ENCODE measurements at places on chromosomes 3 and 15.

DNA sequence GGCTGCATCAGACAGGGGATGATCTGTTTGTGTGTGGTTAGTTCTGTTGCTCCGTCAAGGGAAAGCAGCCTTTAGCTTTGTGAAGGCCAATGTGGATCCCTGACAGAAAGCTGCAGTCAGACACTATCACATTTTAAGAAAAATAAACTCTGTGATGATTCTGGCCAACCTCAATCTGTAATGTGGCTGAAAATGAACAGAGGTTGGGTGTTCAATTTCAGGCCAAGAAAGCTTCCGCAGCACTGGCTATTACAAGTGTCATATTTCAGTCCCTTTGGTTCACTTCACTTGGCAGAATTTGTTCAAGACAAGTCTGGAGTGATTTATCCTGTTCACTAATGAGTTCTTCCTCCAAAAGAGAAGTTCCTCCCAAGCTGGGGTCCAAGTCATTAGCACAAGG lies 571.8 kb upstream of the IL12A start:
- no peak for DNase-seq

GRCh38 chr3:149462051-149462450 lies 12.4 kb upstream of the TM4SF4 start:
- DNase-seq: no peak

GRCh38 chr3:1892459-1892858 lies 206.2 kb upstream of the CNTN4 start:
- no peak for DNase-seq

DNA sequence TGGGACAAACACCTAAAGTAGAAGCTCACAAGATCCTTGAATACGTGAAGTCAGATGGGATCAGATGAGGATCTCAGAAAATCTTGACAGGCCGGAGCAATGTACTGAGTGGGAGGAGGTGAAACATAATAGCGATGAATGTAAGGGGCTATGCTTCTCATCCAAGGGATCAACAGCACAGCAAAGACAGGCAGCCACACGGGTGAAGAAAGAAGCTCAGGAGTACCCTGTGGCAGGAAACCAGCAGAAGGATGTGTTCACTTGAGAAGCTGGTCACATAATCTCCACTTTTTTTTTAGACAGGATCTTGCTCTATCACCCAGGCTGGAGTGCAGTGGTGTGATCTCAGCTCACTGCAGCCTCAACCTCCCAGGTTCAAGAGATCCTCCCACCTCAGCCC lies 92.4 kb downstream of the MEGF11 start:
- DNase-seq: no peak

DNA sequence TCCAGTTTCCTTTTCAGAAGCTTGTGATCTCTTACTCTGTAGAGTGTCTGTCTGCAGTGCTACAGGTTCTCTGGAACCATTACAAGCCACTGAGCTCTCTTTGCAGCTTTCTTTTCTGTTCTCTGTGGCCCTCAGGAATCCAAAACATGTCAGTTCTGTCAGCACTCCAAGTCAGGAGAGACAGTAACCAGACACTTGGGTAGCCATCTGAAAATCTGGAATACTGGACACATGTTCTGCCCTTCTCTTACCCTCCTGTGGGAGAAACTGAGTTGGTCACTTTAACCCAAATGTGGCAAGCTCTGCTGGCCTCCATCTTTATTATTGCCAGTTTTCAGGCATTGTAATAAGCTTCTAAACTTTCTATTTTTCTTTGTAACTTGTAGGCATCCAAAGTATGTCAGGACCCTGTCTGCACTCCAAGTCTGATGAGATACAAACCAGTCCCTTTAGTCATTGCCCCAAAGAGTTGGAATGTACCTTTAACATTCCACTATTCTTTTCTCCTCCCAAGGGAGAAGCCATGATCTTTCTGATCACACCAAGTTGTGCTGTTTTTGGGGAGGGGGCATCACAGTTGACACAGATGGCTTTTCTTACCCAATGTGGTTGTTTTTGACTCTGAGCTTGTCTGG lies 183.7 kb downstream of the DPH6 start:
- DNase-seq: no peak

DNA sequence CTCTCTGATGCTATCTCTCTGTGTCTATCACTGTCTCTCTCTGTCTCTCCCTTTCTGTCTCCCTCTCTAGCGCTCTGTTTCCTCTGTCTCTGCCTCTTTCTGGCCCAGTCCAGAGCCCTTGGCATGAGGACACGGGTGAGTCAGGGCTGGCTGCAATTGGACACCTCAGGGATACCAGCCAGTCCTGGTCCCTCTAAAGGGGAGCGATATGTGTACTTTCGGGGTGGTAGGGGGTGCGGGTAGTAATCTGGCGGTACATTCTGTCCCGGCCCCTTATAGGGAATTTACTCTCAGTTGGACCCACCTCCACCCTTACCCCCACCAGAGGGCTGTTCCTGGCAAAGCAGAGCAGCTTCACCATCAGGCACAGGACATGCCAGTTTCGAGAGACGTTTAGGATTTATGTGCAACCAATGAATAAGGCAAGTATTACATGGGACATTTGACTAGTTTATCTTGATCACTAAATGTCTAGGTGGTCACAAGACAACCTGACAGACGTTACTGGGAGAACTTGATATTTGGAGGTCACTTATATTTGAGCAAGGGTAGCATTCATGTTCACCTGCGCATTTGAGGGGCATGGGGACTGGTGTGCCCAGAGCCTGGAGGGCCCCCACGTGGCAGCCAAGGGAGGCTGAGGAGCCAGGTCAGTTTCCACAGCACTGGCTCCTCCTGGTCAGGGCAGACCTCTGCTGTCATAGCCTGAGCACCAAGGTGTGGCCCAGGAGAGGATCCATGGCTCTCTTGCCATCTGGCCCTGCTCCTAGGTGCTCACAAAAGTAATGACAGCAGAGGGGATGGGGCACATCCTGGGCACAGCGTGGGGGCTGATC lies 256.1 kb downstream of the PLCL2 start:
- DNase-seq: no peak

DNA sequence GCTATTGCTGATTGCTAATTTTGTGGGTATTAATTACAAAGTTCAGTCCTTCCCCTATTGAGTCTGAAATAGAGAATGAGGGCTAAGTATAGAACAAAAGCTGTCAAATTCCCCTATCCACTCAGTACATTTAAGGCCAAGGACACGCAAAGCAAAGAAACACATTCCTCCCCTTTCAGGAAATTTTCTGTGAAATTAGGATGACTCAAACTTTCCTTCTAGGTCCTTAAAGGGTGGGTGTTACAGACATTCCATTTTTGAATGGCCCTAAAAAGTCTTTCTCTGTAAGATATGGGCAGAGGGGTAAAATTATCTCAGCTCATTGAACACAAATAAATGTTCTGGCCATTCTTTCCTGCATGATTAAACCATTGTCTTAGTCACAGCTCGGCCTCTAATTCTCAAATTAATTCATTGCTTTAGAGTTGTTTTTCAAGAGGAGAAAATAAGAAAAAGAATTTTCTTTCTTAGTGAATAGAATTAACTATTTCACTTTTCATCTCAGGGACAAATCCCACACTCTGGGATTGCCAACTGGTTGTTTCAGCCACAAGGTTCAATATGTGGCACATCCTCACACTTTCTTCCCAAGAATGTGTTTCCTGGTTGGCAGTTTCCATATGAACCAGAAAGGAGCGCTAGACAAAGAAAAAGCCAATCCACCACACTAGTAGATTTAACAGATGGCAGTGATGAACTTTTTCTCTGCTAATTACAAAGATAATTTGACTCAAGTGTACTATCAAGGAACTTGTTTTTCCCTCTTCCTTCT lies 424.1 kb downstream of the ZNF385D start:
- no peak for DNase-seq

GRCh38 chr3:69143612-69144011 lies 21.2 kb upstream of the LMOD3 start:
- no peak for DNase-seq

- no peak for DNase-seq
Observed at GRCh38 chr3:73409138-73409763, 215.5 kb downstream of the PDZRN3 start.

- peak; percentile 58 for DNase-seq
Observed at GRCh38 chr15:60795889-60796288, 316.9 kb upstream of the ICE2 start.

- DNase-seq: no peak
Observed at GRCh38 chr3:156172536-156172935, 52.2 kb downstream of the KCNAB1 start.

GRCh38 chr15:31153531-31153930 lies 52.0 kb upstream of the TRPM1 start:
- DNase-seq: no peak
